ENCODE measurements at places on chromosomes 4 and X.

DNA sequence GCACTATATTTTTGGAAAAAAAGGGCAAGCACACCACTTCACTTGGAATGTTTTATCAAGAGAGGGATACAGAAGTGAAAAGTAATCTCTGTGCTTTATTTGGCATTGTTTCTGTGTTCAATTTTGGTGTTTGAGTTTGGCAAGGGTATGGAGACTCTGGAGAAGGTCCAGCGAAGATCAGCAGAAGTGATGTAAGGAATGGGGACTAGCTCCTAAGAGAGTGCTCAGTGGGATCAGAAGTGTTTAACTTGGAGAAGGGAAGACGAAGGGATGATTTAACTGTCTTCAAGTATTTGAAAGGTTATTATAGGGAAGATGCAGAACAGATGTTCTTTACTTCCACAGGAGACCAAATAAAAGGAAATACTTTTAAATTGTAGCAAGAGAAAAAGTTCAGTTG, 74.3 kb downstream of the CFAP299 start:
- no peak for DNase-seq

GRCh38 chrX:111309083-111309482, 38.8 kb upstream of the CAPN6 start:
- DNase-seq = no peak

- DNase-seq = no peak
These were observed 61.6 kb downstream of the QDPR start for GRCh38 chr4:17450269-17450804.

GRCh38 chrX:38282049-38282448, 45.3 kb downstream of the RPGR start:
- DNase-seq = no peak

GRCh38 chr4:8167815-8168214, 9.2 kb upstream of the ABLIM2 start:
- DNase-seq = no peak

- DNase-seq = no peak
These were observed 567.3 kb upstream of the ACTRT1 start for GRCh38 chrX:128619490-128619889.
